ENCODE measurements at places on chromosomes 2 and 18.

DNA sequence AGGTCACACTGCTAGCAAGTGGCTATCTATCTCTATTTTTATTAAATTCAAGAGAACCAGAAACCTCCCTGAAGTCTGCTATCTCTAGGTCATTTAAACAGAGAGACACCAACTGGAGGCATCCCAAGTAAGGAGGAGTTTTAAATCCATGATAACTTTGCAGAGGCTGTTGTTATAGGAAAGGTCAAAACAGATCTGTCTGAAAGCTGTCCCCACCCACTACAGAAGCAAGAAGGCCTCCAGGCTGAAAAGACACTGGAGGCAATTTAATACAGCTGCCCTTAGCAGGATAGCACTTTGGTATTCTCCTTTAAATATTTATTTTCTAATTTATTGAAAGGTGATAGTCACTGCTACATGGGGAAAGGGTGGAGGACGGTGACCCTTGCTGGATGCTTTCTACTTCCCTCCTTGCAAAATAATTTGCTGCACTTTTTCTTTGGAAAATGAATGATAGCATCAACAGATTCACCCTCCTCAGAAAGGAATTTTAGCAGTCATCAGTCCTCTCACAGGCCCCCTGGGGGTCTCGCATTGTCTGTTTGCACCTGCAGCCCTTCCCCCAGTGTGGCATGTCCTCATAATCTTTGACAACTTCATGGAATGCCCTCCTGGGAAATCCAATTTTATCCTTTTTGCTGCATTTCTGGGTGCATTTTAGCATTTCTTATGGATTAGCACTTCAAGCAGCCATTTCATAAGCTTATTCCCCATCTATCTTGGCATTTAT is 429.5 kb upstream of the TNP1 start:
- DNase-seq: no peak

GRCh38 chr2:74130211-74130995 is 17.3 kb downstream of the BOLA3 start:
- no peak for DNase-seq

DNA sequence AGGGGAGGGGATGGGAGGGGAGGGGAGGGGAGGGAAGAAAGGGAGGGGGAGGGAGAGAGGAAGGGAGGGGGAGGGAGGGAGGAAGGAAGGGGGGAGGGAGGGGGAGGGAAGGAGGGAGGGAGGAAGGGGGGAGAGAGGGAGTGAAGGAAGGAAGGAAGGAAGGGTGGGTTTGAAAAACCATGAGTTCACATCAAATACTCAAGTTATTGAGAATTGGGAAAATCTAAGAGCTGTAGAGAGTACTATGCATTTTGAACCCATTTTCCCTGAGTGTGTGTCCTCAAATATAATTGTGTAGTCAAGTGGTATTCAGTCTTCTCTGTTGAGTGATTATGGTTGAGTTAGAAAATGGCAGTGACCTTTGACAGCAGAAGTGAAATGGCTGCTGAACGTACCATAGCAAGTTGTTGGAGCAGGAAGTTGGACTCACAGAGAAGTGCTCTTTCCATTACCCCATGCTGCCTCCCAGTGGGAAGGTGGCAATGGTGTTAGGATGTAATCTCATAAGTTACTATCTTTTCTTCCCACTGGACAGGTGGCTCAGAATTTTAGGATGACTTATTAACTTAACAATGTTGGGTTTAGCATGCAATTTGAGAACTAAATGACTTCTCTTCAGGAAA is 214.6 kb downstream of the SETBP1 start:
- no peak for DNase-seq

DNA sequence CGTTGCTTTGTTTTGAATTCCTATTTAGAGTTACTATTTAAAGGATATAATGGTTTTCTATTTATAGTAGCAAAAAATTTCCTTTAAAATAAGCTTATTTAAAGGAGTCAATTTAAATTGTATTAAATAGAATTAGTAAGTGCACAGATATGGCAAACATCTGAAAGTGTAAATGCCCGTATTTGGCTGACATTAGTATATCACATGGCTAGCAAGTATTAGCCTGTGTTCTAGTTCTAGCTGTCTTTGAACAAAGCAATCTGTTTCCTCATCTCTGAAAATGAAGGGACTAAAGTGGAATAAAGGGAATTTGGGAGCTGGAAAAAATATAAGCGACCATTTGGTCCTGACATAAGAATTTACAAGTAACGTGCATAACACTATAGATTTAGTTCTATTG is 32.2 kb downstream of the PELI1 start:
- no peak for DNase-seq

GRCh38 chr18:13369756-13370510 is 151.4 kb downstream of the LDLRAD4 start:
- no peak for DNase-seq

- no peak for DNase-seq
These were observed 42.9 kb upstream of the MYO1B start for GRCh38 chr2:191202209-191202721.

DNA sequence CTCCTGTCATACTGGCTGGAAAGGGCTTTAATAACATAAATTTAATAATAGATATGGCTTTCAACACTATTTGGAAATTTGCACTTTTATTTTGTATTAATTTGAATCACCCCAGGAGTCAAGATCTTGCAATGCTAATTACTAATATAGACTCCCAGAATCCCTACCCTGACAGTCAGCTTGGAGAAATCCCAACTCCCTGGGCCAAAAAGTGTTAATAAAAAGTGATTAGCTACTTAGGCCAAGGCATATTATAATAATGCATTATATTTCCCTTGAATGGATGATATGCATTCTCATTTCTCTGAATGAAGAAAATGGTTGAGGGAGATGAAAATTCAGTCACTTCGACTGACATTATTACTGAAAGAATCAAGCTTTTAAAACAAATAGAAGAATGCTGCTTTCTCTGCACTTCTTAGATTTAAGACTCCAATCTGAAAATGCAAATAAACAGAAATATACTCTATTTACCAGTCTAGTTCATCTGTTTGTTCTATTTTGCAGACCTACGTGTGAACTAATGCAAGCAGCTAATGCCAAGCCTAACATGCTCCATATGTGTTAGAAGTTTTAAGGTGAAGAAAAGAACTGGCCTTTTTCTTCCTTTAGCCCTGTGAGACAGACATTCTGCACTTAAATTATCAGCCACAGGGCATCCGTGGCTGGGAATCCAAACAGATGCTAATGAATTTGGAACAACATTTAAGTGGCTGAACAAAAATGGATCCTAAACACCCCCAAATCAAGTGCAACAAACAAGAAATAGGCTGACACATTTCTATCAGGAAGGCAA is 33.9 kb upstream of the INSIG2 start:
- DNase-seq: no peak

DNA sequence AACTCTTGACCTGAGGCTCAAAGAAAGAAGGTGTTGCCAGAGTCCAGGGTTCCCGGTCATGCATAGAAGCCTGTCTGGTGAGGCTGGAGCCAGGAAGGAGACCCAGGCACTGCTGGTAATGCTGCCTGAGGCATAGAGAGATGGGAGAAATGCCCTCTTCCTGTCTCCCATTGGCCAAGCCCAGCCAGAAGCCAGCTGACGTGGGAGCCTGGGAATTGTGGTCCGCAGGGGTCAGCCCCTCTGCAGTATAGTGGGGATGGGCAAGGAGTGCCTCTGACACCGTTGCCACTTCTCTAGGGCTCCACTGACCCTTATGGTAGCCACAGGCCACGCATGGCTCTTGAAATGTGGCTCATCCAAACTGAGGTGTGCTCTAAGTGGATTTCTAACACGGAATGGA is 95.7 kb downstream of the CTIF start:
- no peak for DNase-seq

GRCh38 chr2:193837111-193837738 is 1642.5 kb upstream of the TMEFF2 start:
- no peak for DNase-seq

DNA sequence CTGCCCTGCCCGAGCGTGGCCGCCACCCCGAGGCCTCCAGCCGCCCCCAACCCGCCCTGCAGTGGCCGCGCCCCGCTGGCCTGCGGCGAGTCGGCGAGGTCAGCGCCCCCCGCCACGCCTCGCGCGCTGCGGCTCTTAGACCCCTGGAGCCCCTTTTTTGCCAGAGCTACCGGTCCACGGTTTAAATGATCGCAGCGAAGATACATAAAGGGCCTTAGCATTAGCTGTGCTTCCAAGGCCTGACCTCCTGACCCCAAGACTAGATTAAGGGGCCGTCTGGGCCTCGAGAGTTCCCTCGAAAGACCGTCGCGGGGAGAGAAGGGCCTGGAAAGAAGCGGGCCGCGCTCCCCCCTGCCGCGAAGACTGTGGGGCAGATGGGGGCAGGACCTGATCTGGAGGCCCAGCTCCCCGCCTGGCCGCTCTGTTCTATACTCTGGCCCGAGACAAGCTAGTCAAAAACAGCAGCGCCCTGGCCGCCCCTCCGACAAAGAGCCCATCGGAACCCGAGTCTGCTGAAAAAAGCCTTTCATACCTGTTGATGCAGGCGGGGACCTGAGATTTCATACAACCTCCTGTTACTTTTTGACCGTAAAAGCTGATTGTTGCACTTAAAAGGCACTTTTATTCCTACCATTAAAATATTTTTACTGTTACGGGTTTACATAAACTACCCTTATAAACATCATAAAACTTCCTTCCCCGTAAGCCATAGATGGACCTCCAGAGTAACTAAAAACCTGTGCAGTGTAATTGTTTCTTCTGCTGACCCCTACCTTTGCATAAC is 68.7 kb upstream of the PSMD14 start:
- DNase-seq: no peak

- DNase-seq: no peak
These were observed 41.3 kb downstream of the ZFP36L2 start for GRCh38 chr2:43185146-43185545.

- no peak for DNase-seq
These were observed 96.3 kb upstream of the TMEM18 start for GRCh38 chr2:773256-774160.

DNA sequence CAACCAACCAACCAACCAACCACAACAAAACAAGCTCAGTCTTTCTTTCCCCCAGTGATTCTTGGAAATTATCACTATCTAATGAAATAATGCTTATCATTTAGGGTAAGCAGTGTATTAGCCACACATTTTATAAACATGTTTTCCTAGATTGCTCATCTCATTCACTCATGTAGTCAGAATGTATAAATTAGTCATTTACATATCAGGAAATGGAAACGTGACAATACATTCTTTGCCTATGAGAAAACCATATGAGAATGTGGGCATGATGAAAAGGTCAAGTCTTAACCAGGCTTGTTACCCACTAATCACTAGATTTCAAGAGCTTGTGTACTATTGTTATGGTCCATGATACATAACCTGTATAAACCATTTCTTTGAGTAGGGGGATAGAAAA is 1583.4 kb upstream of the PIK3C3 start:
- DNase-seq: no peak

- DNase-seq: no peak
These were observed 118.0 kb upstream of the UGP2 start for GRCh38 chr2:63723709-63724108.

DNA sequence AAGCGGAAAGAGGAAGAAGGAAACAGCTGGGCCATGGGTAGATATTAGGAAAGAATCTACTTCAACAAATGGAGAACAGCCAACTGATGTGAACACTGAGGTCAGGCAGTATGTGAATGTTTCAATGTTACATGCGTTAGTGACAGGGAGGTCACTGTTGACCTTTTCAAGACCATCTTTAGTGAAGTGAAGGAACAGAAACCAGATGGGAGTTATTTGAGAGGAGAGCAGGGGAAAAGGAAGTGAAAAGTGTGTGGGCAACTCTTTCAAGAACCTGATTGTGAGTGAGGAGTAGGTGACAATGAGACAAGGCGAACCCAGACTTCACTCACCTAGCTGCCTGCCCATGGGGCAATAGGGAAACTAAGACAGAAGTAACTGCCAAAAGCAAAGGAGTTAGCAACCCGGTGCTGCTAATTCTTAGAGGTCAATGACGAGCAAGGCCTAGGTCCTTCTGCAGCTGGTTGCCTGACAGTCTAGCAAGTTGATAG is 67.0 kb downstream of the SP3 start:
- DNase-seq: no peak

DNA sequence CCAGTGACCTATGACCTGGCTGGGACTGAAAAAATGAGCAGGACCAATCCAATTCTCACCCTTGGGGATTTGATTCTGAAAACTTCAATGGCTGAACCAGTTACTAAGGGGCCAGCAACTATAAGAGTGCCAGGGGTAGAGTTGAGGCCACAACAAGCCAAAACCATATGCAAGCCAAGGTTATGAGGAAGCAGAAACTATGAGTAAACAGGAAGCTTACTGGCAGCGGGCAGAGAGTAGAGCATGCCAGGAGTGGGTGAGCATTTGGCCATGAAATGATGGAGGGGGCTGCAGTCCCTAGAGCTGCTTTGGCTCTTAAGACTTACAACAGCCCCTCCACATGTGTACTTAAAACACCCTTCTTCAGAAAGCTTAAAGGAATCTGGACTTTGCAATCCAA is 82.4 kb downstream of the RBMS1 start:
- DNase-seq: no peak

DNA sequence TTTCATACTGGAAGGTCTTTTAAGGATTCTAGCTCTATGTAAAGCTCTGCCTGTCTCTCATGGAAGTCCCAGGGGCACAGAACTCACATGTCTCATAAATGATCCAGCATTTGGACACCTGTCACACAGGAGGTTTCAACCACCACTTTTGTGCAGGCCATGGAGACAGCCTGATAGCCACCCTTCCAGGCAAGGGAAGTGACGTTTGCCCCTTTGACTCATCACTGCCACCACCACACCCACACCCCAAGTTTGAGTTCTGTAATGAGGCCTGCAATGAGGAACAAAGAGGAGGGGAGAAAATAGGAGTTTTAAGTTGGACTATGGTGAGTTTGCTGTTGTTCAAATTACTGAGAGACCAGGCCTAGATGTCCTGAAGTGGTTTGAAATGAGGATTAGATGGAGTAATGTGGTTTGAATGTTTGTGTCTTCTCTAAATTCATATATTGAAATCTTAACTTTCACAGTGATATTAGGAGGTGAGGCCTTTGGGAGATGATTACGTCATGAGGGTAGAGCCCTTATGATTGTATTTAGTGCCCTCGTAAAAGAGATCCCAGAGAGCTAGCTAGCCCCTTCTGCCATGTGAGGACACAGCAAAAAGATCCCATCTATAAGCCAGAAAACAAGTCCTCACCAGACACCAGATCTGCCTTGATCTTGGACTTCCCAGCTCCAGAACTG is 175.3 kb upstream of the EPHA4 start:
- no peak for DNase-seq

DNA sequence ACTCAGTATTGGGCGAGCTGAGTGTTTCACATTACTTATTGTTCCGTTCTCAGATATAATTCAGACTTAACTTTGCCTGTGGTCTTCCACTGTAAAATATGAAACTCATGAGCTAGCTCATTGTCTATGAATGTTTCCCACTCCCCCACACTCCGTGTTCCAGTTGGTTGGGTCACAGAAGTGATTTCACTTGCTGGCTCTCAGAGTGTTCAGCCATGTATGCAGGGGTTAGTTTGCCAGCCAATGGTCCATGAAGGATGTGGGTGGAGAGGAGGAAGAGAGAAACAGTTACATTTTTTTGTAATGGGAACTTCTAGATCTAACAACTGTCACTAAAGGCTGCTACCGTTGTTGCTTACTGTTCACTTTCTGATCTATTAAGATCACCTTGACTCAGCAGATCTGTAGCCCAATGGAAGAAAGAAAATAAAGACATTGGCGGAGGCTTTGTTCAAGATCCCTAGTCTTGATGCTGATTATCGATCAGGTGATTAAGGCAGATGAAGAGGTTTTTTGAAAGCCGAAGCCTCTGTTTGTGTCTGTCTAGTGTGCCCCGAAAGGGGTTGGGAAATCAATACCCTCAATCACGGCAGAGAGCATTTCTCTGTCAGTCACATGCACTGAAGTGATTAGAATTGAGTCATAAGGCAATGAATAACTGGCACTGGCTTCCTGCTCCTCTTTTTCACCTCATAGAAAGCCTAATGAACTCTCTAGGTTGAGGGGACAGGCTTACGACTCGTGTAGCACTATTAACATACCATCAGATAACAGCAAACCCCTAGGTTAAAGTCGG is 279.7 kb upstream of the FIGN start:
- DNase-seq: no peak

Measured in left hindlimb (tissue), 1 donor.